Right atrium auricular region (tissue), 2 donors: ENCODE measurements at places on chromosomes 2 and 18. TPM values are rescaled to one million over a fixed set of nuclear protein-coding genes. Genes with fewer than 3 reads are reported as not detected.

NBEAL1 gene
- total RNA-seq: 20.1 TPM

DNA sequence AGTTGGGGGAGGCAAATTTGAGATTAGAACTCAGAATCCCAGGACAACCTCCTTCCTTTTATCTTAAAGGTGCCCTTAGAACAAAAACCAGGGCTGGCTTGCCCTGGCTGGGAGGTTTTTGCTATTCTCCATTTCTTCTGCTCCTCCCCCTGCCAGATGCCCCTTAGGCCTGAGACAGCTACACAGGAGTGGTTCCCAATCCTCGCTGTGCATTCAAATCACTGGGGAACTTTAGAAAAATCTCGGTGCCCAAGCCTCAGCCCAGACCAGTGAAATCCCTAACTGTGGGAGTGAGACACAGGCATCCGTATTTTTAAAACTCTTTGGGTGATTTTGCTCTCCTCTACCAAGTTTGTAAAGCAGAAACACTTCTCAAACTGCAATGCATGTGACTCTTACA is 38.8 kb downstream of the LBH start:
- H3K4me1 ChIP-seq: no peaks in the 10 kb centered on the region
- H3K4me3 ChIP-seq: no peak overlapping the region
- H3K27ac ChIP-seq: no peak overlapping the region
- no peaks in the 10 kb centered on the region for H3K36me3 ChIP-seq
- no peak for DNase-seq

DNA sequence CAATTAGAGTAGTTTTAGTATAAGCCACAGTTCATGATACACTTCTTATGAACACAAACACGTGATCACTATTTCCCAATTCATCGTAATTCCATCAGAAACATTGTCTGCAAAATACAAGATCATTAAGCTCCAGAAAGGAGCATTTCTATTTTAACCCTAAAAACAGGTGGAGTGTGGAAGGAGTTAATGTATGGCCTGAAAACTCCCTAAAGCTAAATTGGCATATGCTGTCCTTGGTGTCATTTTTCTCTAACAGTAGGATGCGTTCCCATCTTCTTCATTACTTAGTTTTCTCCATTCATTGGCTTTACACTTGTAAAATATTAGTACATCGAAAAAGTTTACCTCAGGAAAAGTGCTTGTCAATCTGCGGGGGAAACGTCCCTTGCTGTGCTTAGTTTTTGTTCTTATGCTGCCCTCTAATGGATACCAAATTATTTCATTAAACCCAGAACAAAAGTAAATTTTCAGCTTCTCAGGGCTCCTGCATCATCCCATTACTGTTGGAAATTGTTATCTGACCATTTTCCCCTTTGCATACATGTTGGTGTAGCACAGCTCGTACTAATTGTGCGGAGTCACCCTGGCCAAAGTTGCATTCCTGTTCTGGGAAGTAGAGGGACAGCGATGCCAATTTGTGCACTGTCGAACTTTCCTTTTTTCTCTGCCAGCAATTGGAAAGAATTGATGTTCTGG is 153.4 kb downstream of the GPD2 start:
- no peak for DNase-seq
- H3K27ac ChIP-seq: no peak overlapping the region
- H3K36me3 ChIP-seq: no peaks in the 10 kb centered on the region

SERPINB11 gene
- not detected for total RNA-seq

DNA sequence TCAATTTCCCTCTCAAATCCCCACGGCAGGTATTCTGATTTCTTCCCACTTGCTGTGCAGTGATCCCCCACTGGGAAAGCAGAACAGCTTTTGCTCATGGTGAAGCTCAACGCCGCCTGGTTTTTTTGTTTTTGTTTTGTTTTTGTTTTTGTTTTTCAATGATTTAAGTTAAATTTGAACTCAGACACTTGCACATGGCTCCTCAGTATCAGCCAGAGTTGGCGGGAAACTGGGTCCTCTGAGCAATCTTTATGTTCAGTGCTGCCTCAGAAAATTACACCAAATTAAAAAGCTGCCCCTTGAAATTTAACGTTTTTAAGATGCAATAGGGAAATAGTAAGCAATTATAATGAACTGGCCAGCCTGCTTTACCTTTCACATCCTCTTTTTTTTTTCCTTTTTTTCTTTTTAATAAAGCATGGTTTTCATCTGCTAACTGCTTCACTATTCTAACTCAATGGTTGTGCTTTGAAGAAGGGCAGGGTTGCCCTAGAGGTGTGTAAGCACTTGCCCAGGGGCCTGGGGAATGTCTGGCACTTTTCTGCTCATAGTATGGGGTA is 277.0 kb upstream of the HNRNPA3 start:
- no peaks in the 10 kb centered on the region for H3K4me1 ChIP-seq
- H3K27me3 ChIP-seq: no peaks in the 10 kb centered on the region
- DNase-seq: no peak
- H3K36me3 ChIP-seq: no peaks in the 10 kb centered on the region

DNA sequence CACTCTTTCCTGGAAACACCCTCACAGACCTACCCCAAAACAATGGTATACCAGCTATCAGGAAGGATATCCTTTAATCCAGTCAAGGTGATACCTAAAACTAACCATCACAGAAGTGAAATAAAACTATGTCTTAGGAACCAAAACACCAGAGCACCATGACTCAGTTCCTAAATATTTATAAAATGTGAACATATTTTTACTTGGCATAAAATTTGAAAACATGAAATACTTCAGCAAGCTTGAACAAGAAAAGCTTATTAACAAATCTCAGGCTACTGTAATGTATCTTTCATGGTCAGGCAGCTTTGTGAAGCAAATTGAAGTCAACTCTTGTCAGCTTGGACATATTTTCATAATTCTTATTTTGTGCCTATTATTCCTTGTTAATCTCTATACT is 440.8 kb upstream of the CDH20 start:
- H3K4me1 ChIP-seq: no peaks in the 10 kb centered on the region
- DNase-seq: no peak
- no peaks in the 10 kb centered on the region for H3K36me3 ChIP-seq
- no peaks in the 10 kb centered on the region for H3K27me3 ChIP-seq

GRCh38 chr2:218732761-218733158 is 22.1 kb downstream of the TTLL4 start:
- H3K27me3 ChIP-seq: no peaks in the 10 kb centered on the region
- no peak for DNase-seq
- peak overlapping the region; percentile 50 for H3K27ac ChIP-seq
- peaks cover 22% of the 10 kb centered on the region for H3K4me1 ChIP-seq

CXCR2 gene
- 0.59 TPM for total RNA-seq

ALLC gene
- total RNA-seq: not detected

NYAP2 gene
- not detected for total RNA-seq

NT5DC4 gene
- total RNA-seq: not detected

CAPN14 gene
- 0.22 TPM for total RNA-seq

CPLX4 gene
- not detected for total RNA-seq

POU3F3 gene
- total RNA-seq: not detected

DNA sequence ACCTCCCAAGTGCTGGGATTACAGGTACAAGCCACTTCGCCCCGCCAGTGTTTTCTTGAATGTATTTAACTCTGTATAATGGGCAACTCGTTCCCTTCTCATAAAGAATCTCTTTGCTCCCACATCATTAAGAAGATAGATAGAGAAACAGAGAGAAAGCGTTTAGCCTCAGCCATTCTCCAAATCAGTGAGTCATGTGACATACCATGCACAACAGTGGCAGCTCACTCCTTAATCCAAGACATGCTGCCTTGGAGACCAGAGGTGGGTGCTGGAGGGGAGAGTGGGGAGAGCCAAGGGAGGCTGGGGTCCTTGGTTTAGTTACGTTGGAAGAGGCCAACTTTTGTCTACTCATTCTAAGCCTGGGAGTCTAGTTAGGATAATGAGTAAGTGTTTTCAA is 54.7 kb downstream of the TGIF1 start:
- no peak overlapping the region for H3K27ac ChIP-seq
- H3K36me3 ChIP-seq: no peaks in the 10 kb centered on the region
- DNase-seq: no peak
- H3K27me3 ChIP-seq: no peaks in the 10 kb centered on the region
- no peaks in the 10 kb centered on the region for H3K4me1 ChIP-seq

C2orf78 gene
- total RNA-seq: not detected
